ENCODE measurements at places on chromosomes 12 and 14.

DNA sequence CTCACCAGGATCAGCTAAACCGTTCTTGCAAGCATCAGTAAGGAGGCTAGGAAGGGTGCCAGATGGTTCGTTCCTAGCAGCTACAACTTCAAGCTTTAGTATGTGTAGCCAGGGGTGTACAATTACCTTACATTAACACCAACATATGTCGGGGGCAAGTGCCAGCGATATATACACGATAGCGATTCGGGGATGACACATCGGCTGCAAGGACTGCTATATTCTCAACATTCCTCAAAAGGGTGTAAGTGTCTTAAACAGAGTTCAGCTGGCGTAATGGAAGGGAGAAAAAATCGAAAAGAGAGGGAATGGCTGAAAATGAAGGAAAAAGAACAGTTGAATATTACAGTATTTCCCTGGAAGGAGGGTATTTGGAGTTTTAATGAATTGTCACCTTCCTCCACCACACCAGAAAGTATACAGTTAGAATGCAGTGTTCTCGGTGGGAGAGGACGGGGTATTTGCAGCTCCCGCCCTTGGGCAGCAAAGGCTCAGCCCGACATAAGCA, 545 bp downstream of the LIMA1 start:
- no peak for DNase-seq

- DNase-seq = no peak
These were observed 59.0 kb upstream of the DLK1 start for GRCh38 chr14:100667656-100668055.

DNA sequence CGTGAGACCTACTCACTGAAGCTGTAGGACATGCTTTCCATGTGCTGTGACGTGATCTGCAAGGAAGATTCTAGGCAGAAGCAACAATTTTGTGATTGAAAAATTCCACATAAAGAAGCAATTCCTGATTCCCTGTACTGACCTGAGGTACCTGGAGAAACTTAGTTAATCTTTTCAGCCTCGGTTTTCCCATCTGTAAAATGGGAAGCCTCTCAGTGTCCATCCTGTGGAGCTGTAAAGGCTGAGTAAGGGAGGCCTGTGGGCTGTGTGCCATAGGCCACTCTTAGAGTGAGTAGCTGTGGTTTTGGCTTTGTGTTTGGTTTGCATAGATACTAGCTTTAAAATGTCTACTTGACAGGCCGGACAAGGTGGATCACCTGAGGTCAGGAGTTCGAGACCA, 50.7 kb downstream of the SFSWAP start:
- DNase-seq = no peak

DNA sequence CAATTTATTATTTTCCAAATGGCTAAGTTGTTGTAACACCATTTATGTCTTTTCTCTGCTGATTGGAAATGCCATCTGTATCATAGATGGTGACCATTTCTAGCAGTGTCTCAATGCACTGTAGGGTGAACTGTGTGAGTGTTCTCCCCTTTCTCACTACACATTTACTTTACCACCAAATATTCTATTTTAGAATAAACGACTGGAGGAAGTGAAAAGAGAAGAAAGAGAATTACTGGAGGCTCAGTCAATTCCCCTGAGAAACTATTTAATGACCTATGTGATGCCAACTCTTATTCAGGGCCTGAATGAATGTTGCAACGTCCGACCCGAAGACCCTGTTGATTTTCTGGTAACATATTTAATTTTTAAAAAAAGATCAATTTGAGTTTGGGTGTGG, 15.5 kb upstream of the PAPOLA start:
- no peak for DNase-seq

DNA sequence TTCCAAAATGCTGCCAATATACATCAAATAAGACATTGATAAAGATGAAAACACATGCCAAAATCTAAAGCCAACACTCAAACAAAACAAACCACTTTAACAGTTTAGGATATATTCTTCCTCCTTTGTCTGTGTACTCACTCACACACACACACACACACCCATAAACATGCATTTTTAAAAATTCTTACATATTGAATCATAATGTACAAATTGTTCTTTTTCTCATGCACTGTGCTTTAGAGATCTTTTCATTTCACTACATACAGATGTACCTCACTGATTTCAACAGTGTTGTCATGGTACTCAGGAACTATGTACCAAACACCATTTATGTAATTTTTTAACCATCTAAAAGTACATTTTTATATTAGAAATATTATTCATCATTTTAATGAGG, 9.5 kb upstream of the RERG start:
- DNase-seq = no peak

DNA sequence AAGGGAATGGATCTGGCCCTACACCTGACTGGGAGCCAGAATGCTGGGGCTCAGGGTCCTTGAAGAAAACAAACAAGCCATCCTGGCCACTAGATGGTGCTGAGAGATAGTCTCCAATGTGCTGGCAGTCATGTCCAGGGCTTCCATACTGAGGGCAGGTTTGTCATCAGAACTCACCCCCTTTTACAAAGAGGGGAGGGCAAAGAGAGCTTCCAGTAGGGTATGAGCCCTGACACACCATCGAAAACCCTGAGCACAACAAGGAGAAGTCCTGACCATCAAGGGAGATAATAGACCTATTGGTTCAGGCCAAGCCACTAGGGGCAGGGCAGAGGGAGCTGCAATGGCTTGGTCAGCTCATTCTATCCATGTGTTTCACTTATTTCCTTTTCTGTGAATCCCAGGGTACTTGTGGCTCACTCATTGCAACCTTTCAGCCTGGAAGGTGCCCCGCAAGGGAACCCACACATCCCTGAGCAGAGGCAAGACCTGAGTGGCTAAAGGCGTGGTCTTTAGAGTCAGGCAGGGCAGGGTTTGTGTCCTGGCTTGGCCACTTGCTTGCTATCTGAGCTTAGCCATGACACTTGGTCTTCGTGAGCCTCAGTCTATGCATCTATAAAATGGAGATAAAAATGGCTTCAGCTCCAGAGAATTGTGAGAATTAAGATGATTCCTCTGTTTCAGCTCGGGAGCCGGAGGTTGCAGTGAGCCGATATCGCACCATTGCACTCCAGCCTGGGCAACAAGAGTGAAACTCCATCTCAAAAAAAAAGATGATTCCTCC, 6.2 kb upstream of the PLEKHH1 start:
- DNase-seq = peak; percentile 11

DNA sequence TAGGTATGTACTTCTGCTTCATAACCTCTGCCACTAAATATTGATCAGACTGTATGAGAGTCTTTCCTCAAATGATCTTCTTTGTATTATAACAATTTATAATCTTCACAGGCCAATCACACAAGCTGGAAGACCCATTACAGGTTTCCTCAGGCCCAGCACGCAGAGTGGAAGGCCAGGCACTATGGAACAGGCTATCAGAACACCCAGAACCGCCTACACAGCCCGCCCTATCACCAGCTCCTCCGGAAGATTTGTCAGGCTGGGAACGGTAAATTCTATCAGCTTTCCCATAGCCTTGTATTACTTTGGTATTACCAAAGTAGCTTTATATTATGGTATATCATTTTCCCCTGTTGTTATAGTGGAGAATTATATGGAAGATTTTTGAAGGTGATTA, 16.5 kb downstream of the TTC8 start:
- no peak for DNase-seq

DNA sequence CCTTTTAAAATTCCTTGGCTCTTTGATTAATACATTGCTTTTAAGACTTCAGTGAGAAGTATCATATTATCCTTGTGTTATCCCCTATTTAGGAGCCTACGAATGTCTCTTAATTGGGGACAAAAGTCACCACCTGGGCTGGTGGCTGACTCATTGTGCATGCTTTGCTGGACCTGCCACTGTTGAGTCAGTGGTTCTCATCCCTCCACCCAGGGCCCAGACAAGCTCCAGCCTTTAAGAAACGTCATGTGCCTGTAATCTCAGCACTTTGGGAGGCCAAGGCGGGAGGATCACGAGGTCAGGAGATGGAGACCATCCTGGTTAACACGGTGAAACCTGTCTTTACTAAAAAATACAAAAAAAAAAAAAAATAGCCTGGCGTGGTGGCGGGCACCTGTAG, 57.9 kb downstream of the OTX2 start:
- DNase-seq = no peak

- no peak for DNase-seq
These were observed 148.4 kb downstream of the PRKCH start for GRCh38 chr14:61469781-61470180.
